ENCODE measurements at places on chromosomes 2 and 18. TPM values are rescaled to one million over a fixed set of nuclear protein-coding genes. Genes with fewer than 3 reads are reported as not detected.
A peak's percentile ranks its signal among the peaks of the same experiment; 100 is the strongest.

The ABCB11 gene
- total RNA-seq = 0.32 TPM

- DNase-seq = no peak
These were observed 16.6 kb downstream of the SETBP1 start for GRCh38 chr18:44697315-44697714.

GRCh38 chr2:40395169-40396073 lies 56.5 kb downstream of the SLC8A1 start:
- no peak for DNase-seq

GRCh38 chr2:53969968-53970723 lies 647 bp downstream of the PSME4 start:
- no peak for DNase-seq

DNA sequence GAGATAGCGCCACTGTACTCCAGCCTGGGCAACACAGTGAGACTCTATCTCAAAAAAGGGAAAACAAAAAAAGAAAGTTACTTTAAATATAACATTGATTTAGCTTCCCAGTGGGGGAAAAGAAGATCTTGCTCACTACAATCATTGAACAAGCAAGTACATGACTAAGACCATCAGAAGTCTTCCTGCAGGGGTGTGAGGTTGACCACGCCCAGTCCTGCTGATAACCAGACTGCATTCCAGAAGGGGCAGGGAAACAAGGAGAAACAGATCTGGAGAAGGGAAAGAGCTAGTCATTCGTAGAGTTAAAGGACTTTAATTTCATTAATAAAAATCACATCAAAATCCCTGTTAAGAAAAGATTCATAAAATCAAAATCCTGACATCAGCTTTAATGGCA lies 77.5 kb downstream of the EPHA4 start:
- DNase-seq = no peak

GRCh38 chr2:98460573-98461497 lies 16.2 kb downstream of the INPP4A start:
- DNase-seq = peak; percentile 0

Data from Right ventricle myocardium inferior (tissue), 1 donor.